Mucosa of gallbladder (tissue), 1 donor: ENCODE measurements at places on chromosomes 5 and 9. TPM values are rescaled to one million over a fixed set of nuclear protein-coding genes. Genes with fewer than 3 reads are reported as not detected.

SPTAN1 gene
- 323 TPM for total RNA-seq

SCAI gene
- total RNA-seq, result 6.0 TPM

SLC22A4 gene
- total RNA-seq, result 0.37 TPM

TTC39B gene
- total RNA-seq, result 30.2 TPM

GZMA gene
- total RNA-seq, result 5.4 TPM

DNAJA1 gene
- total RNA-seq, result 96.7 TPM

PCDHGA9 gene
- total RNA-seq, result 7.5 TPM

DRD1 gene
- 0.81 TPM for total RNA-seq

IFNB1 gene
- not detected for total RNA-seq

GRCh38 chr9:136771907-136772415, 7.6 kb upstream of the LCN15 start:
- DNase-seq, result no peak

GRCh38 chr5:132961887-132962286, 1.5 kb downstream of the AFF4 start:
- DNase-seq, result no peak

- no peak for DNase-seq
Observed at GRCh38 chr9:105333811-105334210, 89.4 kb downstream of the SLC44A1 start.

DNA sequence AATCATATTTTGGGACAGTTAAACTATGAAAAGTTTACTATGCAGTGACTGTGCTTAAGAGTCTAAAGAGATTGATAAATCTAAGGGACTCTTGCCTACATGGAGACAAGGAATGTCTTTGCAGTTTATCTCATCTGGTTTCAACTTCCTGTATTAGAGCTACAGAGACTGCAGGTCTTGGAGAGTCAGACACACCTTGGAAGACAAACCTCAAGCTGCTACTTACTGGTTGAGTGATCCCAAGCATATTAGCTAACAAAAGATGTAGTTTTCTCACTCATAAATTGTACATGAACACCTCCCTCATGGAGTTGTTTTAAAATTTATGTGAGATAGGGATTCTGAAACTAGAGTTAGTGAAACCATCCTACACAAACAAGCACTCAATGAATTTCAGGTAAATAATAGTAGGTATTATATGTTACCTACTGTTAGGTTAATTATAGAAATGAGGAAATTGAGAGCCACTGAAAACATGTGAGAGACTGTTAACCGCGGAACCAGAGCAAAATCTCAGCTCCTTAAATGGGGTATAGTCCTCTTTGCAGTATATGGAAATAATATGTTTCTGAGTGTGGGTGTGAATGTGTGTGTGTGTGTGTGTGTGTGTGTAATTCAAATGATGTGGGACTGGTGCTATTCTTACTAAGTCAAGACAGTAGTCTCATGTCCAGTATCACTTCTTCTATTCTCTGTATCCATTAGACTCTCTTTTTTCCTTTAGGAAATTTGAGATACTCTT, 752.1 kb downstream of the DTWD2 start:
- DNase-seq, result no peak

DNA sequence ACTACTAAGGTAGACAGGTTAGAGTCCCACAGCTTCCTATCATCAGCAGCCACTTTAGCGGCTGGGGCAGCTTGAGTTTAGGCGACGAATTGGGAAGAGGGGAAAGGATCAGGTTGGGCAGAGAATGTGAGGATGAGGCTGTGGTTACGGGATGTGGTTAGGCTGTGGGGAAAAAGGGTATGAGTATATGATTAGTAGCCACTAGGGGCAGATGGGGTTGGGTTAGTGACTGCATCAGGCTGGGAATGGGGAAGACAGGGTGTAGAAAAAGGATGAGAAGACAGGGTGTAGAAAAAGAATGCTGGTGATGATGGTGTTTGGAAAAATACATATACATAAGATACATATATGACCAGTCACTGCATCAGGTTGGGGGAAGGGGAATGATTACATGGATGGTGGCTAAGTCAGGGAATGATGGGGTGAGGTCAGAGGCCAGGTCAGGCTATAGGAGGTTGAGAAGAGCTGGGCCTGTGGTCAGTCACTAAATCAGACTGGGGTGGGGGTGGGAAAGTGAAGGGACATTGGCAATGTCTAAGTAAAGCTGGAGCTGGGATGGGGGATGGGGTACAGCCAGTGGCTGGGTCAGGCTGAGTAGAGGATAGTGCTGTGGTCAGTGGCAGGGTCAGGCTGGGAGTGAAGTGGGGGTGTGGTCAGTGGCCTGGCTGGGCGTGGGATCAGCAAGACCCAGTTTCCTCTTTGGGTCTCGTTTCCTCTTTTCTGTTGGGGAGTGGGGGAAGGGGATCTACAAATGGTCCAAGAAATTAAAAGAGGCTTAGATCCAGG, 2.1 kb downstream of the TLN1 start:
- DNase-seq, result peak; percentile 57

DNA sequence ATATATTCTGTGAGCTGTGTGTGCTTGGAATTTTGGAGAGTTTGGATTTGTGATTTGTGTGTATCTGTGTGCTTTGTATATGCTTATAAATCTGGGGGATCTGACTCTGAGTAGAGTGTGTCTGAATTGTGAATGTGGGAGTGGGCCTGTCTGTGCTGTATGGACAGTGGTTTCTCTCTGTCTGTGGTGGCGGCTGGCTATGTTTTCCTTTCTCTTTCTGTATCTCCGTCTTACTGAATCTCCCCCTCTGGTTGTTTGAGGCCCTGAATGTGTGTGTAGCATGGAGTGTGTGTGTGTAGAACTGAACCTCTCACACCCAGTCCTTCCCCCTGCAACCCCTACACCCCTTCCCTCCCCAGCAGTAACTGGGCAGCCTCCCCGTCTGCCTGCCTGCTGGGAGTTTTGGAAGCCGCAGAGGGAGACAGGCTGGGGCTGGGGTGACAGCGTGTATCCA, 4.7 kb downstream of the CXXC5 start:
- DNase-seq, result no peak

GRCh38 chr9:130635721-130636647, 28.4 kb upstream of the PRDM12 start:
- no peak for DNase-seq

- DNase-seq, result no peak
Observed at GRCh38 chr5:10631316-10631996, 67.6 kb downstream of the ANKRD33B start.

DNA sequence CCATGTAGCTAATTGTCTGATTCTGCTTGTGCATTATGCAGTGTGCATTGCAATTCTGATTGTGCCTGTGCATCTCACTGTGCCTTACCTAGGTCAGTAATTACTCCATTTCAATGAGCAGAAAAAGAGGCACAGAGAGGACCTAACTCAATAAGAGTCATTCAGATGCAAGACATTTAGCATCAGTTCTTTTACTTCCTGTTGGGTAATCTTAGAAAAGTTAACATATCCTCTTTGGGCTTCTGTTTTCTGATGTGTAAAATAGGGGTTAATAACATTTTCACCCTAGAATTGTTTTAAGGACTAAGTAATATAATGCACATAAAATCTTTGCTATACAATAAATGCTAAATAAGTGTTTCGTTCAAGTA, 7.0 kb upstream of the DCTN4 start:
- DNase-seq, result no peak

GRCh38 chr5:7419367-7419766, 23.4 kb downstream of the ADCY2 start:
- no peak for DNase-seq

- DNase-seq, result no peak
Observed at GRCh38 chr5:180233729-180234128, 24.7 kb upstream of the RASGEF1C start.

DNA sequence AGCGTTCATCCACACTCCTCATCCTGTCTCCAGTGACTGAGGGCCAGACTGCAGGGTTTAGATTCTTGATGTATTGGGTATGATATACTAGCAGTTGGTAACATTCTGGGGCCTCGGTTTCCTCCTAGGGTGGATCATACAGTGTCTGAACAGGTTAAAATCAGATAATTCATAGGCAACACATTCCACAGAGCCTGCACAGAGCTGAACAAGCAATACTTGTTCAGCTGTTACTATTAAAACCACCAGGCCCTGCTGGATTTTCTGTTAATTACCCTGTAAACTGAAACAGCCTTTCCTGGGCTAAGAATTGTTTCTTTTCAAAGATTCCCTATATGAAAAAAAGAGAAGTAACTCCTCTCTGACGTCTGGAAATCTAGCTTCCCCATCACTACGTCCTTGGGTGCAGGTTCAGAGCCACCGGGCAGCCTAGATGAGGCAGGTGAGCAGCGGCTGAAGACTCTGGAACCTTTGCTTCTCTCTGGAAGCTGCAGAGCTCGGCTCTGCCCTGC, 1313.5 kb upstream of the WWC1 start:
- no peak for DNase-seq

- no peak for DNase-seq
Observed at GRCh38 chr9:117242082-117242481, 172.8 kb downstream of the ASTN2 start.

DNA sequence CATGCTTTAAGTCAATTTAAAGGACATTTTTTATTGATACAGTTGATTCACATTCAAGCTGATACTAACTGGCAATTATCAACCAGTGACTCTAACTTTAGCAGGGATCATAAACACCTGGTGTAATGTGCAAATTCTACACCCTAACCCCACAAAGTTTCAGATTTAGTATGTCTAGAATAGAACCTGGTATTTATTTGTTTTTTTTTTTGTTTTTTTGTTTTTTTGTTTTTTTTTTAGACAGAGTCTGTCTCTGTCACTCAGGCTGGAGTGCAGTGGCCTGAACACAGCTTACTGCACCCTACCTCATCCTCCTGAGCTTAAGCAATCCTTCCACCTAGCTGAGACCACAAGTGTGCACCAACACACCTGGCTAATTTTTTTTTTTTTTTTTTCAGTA, 311.2 kb upstream of the SEMA6A start:
- DNase-seq, result no peak

DNA sequence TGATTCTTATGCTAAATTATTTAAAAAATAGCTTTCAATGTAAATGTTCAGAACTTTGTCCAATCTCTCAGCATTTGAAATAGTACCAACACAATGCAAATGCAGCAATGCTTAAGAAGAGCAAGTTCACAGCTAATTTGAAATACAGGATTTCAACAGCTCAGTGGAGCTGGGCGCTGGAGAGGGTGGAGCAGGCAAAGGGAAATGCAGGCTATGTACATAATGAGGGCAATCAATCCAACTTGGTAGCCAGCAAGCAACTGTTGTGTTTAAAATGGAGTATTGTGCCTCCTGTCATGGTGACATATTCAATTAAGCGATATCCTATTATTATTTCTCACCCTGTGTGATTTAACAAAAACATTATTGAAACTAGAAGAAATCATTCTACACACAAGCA, 568.8 kb downstream of the PSAT1 start:
- no peak for DNase-seq

- DNase-seq, result no peak
Observed at GRCh38 chr9:101991926-101992325, 253.5 kb upstream of the GRIN3A start.
